ENCODE measurements at places on chromosomes 12 and 14. TPM values are rescaled to one million over a fixed set of nuclear protein-coding genes. Genes with fewer than 3 reads are reported as not detected.

GRCh38 chr14:82385048-82385447 is 851.4 kb upstream of the SEL1L start:
- no peak for DNase-seq

GRCh38 chr12:66823857-66824570 is 145.1 kb upstream of the GRIP1 start:
- DNase-seq, result no peak

DNA sequence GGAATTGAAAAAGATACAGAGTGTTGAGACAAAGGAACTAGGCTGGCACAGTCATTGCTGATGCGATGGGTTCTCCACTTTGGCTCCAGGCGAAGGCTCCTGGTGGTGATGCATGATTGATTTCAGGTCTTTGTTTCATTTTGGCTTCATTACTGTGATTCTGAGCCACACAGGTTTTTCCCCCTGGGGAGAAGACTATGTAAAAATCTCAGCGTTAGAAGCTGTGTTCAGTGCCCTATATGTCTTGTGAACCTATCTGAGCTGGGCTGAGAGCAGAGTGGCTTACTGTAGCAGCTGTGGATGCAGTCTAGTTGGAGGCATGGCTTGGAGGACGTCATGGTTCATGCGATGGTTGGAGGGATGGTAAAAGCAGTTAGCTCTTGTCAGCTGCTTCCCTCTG is 54.0 kb downstream of the GPATCH2L start:
- DNase-seq, result no peak

DNA sequence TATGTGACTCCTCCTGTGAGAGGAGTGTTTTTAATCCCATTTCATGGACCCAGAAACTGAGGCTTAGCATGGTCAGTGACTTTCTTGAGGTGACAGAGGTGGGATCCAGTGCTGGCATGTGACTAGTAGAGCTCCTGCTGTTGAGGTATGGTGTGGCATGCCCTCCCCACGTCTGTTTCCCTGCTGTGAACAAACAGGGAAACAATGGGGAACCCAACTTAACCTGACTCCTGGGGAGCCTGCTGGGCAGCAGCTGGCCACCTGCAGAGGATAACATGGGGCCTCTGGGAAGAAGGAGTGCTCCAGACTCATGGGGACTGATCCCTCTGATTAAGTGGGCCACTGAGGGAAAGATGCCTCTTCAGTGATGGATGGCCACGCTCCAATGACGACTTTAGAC is 114.0 kb downstream of the BEGAIN start:
- DNase-seq, result no peak

The RD3L gene
- not detected for total RNA-seq

- DNase-seq, result no peak
These were observed 76.6 kb downstream of the SSPN start for GRCh38 chr12:26271889-26272492.

DNA sequence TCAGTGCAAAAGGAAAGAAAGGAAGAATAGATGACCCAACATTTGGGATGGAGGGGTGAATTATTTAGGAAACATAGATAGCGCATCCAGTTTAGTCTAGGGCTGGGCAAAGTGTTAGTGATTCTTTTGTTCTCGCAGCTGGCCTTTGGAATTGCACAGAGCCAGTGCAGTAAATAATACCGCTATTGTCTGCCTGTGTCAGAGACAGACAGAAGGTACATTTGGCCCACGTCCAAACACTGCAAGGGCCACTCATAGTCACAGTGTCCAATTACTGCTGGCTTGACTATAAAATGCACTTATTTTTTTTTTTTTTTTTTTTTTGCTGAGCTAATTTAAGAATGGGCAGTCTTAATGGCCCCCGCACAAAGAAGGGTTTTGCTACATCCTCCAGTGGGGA is 638.6 kb downstream of the BCL11B start:
- no peak for DNase-seq

DNA sequence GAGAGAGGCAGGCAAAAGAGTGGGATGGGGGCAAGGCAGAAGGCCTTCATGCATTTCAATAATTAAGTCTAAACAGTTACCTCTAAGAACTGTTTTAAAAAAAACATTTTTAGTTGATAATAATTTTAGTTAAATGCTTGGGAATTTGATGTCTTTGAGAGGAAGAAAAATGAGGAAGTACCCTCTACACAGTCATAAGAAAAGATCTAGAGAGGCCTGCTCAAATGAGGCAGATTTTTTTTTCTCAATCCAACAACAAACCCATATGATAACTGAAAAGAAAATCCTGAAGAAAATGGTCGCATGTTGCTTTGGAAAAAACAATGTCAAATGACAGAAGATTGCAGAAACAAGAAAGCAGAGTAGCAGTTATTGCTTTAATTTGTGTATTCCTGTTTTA is 25.6 kb downstream of the SINHCAF start:
- no peak for DNase-seq

- DNase-seq, result peak; percentile 45
These were observed 31.1 kb downstream of the ALDH1L2 start for GRCh38 chr12:105053116-105053572.

GRCh38 chr14:69107407-69108003 is 45.4 kb downstream of the DCAF5 start:
- no peak for DNase-seq

DNA sequence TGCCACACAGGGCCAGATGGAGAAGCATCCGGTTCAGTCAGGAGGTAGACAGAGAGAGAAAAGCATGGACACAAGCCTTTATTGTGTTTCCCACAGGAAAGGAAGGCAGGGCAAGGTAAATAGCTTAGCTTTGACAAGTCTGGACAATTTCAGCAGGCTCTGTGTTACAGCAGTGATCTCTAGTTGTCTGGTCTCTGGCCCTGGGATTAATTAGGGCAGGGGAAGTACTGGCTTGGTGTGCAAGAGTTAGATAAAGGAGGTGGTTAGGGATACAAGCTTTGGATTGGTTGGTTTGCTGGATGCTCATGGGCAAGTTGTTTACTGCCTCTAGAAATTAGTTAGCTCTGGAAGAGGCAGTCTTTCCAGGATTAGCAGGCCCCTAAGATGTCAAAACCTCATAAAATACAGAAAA is 15.1 kb upstream of the NGDN start:
- DNase-seq, result no peak

GRCh38 chr14:30272848-30273832 is 285.8 kb upstream of the G2E3 start:
- DNase-seq, result no peak

DNA sequence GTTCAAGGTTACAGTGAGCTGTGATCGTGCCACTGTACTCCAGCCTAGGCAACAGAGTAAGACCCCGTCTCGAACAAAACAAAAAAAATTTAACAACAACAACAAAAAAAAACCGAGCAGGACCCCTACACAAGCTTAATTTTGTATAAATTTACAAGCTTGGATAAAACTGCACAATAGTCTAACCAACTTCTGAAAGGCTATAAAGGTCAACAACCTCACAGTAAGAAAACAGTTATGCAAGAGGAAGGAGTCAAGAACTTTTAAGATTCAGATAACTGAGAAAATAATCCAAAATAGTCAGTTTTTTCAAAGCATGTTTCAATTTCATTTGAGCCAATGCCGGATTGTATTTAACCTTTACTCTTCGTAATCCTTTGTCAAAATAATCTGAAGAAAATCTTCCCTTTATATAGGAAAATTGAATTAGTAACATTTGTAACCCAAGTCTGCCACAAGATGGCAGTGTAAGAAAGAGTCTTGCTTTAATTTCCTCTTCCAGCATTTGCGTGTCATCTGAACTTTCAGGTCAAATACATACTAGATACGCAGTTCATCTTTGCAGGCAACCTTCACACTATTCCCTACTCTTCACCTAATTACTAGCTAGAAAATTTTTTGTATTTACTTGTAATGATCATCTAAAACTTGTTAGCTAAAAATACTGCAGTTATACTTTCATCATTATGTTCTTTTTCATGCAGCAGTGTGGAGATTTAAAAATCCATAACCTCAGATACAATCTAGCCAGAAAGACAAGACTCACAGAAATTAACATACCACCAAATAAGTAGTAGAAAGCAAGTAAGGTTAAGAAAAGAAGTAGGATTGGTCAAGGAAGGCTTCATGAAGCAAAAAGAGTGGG is 5.8 kb downstream of the CCNB1IP1 start:
- DNase-seq, result no peak

DNA sequence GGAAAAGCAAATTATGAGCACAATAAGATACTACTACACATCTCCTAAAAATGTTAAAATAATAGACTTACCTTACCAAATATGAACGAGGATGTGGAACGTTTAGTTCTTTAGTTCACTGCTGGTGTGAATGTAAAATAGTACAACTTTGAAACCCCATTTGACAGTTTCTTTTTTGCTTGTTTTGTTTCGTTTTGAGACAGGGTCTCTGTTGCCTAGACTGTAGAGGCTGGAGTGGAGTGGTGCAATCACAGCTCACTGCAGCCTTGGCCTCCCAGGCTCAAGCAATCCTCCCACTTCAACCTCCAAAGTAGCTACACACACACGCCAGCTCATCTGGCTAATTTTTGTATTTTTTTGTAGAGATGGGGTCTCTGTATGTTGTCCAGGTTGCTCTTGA is 136.4 kb upstream of the FAR2 start:
- no peak for DNase-seq

GRCh38 chr14:24289649-24290280 is 9.8 kb downstream of the DHRS1 start:
- no peak for DNase-seq

DNA sequence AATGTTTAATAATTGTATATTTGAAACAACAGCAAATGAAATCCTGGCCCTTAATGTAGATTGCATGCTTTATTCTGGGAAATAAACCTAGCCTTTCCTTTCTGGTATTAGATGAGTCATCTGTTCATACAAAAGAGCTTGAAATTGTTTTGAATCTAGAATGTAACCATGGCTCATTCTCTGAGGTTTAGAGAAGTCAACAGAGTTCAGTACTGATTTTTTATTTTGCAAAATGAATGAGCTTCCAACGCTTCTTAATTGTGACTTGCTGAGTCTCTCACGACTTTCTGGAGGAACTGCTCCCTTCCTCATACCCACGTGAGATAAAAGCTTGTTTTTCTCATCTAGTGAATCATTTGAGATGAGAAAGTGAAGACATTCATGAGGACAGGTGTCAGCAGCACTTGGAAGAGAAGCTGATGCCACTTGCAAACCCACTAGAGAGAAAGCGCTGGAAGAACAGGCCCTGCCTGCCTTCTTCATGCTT is 509.6 kb downstream of the VRK1 start:
- no peak for DNase-seq

- no peak for DNase-seq
These were observed 4.3 kb upstream of the KRT81 start for GRCh38 chr12:52295663-52296062.

DNA sequence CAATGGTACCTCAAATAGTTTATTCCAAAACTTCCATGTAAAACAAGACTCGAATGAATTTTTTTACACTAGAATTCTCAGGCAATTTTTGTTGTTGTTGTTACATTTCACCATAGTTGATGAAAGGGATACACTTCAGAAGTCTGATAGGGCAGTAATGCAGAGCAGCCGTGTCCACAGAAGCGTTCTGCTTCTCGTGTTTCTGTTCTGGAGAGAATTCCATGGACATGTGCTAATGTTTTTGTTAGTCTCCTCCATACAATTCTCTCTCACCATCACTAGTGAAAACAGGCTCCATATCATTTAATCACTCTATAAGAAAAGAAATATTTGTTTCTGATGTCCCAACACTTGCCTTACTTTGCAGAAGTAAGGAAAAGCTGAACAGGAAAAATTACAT is 606.1 kb downstream of the SLC16A7 start:
- no peak for DNase-seq

DNA sequence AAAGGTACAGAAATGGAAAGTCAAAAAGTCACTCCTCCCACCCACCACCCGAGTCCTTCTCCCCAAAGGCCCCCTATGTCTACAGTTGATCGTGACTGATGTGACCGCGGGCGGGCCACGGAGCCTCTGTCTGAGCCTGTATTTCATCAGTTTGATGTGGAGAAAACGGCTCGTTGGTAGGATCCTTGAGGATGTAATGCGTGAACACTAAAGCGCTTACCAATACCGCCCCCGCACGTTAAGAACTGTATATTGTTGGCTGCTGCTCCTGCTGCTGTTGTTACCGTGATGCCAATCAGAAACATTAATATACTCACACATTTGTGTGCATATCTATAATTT is 24.6 kb upstream of the UBC start:
- no peak for DNase-seq

DNA sequence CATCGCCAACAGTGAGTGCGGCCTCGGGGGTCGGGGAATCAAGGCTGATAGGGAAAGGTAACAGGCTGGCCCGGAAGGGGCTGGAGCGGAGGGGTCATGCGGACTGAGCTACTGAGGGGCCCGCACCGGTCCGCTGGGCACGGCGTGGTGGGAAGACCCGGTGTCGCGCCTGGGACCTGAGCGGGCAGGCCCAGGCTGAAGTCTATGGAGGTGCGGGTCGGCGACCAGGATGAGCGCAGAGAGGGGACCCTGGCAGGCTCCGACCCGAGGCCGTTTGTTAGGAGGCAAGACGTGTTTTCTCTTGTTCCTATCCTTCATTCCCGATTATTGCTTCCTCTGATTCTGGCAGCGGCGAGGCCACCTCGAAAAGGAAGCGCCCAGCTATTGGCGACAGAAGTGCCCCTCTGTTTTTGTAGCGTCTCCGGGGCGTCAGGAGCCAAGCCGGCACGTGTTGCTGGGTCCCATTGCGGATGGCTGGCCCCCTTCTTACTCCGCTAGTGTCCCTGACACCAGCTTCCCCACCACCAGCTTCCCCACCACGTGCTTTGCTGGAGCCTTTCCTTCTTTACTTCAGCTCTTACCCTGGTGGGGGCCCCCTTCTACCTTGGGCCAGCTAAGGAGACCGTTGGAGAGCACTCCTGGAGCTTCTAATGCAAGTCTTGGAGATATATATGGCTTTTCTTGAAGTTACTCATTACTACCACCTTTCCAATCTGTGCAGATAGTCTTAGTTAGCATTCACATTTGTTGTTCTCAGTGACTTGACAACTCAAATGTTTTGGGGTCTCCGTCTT is 653 bp downstream of the PA2G4 start:
- no peak for DNase-seq

The SRSF9 gene
- 124 TPM for total RNA-seq

- no peak for DNase-seq
These were observed 8.4 kb upstream of the INF2 start for GRCh38 chr14:104680806-104681688.

DNA sequence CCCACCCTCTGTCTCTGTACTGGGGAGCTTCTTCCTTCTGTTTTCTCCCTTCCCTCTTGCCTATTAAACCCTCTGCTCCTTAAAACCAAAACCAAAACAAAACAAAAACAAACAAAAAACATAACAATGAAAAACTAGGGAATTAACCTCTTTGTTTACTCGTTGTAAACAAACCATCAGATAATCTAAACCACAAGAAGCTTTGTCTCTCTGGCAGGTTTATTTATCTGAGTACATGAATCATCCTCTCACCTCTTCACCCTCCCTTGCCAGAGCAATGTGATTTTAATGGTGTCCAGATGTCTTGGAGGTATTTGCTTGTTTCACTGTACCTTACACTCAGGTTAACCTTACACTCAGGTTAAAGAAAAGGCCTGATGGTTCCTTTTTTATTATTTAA is 66.1 kb downstream of the DYRK2 start:
- DNase-seq, result no peak

The AQP6 gene
- total RNA-seq, result not detected

- no peak for DNase-seq
These were observed 23.8 kb downstream of the DNM1L start for GRCh38 chr12:32702946-32703345.

- DNase-seq, result no peak
These were observed 728.7 kb downstream of the GALC start for GRCh38 chr14:87264272-87264785.
